ENCODE measurements at places on chromosomes 3 and 15.
A peak's percentile ranks its signal among the peaks of the same experiment; 100 is the strongest.

DNA sequence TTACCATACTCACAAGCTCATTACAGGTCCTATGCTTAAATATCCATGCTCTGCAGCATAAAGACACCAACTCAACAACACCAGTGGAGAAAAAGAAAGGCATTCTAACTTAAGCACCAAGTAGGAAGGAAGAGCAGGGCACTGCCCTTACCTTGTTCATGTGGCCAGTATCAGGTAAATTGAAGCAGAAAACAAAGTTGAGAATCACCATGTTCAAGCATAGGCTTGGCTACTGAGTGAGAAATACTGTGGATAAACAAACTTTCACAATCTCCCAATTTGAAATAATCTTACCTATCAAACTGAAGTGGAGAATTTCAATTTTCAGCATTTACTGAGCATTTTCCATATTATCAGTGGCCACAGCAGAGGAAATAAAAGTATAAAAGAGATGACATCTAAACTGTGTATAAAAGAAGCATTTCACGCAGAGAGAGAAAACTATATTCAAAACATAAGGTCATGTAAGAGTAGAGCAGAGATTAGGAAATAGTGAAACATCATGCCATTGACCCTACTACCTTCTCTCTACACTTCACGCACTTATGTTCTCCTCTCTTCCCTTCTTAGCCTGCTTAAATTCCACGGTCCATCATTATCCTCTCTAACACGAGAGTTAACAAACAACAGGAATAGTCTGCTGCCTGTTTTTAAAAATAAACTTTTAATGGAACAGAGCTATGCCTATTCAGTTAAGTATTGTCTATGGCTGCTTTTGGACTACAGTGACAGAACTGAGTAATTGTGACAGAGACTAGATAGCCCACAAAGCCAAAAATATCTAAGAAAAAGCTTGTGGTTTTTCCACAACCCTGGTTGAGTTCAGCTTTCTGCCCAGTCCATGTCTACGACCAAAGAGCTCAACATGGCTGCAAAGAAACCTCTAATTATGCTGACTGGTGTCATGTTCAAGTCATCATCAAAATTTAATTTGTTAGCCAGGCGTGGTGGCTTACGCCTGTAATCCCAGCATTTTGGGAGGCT, 142.5 kb downstream of the NR1I2 start:
- no peak for DNase-seq

- DNase-seq, result no peak
These were observed 7.3 kb upstream of the CMSS1 start for GRCh38 chr3:99810403-99810802.

DNA sequence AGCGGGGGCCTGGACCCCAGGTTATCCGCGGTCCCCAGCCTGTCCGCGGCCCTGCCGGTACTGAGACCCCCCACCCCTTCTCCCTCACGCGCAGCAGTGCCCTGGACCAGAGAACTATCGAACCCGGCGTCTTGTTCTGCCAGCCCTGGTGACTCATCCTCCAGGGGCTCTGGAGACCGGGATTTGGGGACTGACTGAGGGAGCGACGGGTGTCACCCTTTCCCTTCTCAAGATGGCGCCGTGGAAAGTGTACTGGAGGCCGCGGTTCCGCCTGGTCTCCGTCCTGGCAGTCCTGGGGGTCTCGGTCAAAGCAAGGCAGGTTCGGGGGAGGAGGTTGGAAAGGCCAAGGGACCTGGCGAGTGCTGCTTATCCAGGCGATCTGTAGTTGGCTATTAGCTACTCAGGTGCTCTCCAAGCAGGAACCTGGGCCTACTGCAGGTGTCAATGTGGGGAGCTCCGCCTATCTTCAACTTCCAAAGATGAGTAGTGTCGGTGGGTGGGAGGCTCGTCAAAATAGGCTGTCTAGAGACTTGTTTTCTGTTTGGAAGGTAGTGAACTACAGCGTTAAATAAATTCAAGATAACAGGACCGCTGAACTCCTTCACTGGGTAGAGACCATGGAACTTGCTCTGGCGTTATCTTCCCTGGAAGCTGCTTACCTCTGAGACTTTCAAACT, 790 bp downstream of the RAB5A start:
- DNase-seq, result no peak

DNA sequence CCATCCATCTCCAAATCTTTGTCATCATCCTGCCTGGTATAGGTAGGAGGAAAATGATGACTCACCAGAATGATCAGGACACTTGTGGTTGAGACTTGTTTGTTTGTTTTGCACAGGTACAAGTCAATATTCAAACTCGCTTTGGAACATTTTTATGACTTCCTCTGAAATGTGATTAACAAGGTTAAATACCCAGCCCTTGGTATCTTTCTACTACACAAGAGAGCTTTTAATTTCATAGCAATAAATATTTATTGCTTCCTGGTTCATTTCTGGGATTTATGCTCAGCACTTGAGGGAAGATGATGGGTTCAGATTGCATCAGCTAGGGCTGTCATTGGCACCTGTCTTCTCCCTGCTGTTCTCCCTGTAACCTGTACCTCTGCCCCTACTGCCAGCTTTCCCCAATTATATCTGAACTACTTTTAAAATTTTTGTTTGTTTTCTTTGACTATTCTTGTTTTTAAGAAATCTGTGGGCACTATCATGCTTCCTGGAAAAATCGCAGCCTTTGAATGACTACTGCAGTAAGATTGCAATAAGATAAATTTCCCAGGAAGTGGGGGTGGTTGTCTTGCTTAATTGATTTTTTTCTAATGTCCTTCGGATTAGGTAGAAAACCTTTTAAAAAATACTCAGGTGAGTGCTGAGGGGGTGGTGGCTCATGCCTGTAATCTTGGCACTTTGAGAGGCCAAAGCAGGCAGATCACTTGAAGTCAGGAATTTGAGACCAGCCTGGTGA, 24.3 kb upstream of the GCNT3 start:
- DNase-seq, result no peak

- DNase-seq, result no peak
These were observed 37.5 kb downstream of the ZXDC start for GRCh38 chr3:126438186-126438585.

DNA sequence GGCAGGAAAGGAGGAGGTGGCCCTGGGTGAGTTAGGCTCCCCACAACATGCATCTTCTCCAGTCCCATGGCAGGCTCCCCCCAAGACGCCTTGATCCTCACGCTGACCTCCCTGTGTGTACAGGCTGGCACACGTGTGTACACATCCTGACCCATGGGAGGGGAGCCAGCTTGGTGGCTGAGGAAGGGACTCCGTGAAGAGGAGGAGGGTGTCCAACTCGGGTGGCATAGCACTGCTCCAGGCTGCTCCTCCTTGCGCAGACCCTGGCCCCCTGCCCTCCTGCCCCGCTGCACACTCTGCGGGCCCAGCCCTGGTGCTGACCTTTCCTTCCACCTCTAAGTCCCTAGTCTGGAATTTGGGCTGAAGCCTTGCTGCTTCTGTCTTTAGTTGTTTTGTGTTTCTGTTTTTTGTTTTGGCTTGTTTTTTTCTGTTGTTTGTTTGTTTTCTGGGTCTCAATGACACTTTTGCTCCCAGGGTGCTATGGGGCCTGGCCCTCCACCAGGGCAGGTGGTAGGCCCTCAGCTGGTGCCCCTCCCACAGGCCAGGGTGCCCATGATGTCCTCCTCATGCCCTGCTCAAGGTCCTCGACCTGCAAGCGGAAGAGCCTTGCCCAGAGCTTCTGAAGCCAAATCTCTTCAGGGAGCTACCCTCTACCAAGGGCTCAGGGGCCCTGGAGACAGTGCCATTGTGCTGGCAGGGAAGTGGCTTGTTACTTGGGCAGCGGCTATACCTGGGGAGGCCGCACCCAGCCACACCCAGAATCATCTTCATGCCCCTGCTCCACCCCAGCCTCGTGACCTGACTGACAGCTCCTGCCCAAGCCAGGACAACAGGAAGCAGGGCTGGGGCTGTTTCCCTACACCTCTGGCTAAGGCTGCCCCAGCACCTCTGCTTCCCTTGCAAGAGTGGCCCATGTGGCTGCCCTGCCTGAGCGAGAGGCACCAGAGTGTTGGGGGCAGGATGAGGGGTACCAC, 5.1 kb downstream of the EPHB3 start:
- no peak for DNase-seq

GRCh38 chr3:195522254-195523023, 20.7 kb downstream of the PPP1R2 start:
- no peak for DNase-seq

DNA sequence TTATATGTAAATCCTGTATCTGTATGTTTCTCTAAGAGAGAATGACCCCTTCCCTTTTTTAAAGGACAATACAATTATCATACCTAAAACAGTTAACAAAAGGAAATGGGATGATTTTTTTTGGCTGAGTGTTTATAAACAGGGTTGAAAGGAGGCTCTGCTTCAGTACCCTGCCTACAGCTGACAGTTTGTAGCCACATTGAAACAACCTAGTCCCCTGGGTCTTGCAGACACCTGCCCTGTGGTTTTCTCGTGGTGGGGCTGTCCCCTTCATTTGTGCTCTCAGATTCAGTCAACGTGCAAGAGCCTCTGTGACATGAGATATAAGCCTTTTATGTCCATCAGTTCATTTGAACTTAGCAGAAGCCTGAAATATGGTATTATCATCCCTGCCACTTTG, 2.3 kb upstream of the HMCES start:
- DNase-seq, result no peak

GRCh38 chr15:33445984-33446383, 135.2 kb downstream of the RYR3 start:
- DNase-seq, result no peak

DNA sequence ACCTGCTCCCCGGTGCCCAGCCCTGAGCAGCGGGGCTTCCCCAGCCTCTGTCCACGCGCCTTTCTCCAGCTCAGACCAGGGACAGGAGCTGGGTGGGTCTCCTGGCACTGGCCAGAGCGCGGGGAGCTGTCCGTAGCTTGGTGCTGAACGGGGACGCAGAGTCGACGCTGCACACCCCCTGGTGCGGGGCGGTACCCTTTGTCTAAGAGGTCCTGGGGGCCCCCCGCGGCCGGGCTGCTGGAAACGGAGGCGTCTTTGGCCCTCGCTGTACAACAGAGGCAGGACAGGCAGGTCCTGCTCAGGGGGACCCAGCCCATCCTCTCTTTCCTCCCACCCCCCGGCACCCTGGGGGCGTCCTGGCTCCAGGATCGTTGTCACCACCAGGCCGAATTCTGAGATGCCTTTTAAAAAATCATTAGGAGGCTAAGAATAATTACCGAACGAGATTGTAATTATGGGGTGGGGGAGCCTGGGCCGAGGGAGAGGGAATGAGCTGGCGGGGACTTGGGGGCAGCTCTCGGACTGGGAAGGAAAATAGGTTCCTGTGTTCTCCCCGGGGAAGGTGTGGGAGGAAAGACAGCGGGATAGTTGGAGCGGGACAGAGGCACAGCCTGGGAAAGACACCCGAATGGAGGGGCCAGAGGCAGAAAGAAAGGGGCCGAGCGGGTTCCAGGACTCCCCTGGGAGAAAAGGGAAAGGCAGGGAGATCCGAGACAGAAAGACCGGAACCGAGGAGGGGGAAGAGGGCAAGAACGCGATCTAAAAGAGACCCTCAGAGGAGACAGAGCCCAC, 4.1 kb upstream of the SKOR1 start:
- no peak for DNase-seq

GRCh38 chr3:171824824-171825221, 14.5 kb upstream of the PLD1 start:
- no peak for DNase-seq

DNA sequence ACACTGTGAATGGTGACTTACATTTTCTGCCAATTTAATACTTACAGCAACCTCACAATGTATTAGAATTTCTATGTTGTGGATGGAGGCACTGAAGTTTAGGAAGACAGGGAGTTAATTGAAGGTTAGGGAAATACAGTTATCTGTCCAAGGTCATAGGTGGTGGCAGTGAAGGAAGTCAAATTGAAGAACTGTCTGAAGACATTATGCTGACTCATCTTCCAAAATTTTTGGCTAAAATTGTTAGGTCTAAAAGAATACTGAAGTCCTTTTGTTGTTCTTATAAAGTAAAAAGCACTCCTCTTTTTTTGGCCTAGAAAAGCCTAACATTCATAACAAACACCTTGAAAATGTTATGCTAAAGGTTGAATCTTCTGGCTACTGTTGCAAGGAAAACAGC, 27.7 kb downstream of the EMC4 start:
- DNase-seq, result no peak

DNA sequence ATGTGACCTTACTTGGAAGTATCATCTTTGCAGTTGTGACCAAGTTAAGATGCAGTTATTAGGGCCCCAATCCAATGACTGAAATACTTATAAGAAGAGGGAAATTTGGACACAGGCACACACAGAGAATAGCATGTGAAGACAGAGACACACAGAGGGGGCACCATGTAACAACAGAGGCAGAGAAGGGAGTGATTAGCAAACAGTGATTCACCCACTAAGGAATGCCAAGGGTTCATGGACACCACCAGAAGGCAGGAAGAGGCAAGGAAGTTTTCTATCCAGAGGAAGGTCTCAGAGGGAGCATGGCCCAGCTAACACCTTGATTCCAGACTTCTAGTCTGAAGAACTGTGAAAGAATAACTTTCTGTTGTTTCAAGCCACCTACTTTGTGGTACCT, 25.0 kb downstream of the SIDT1 start:
- DNase-seq, result peak; percentile 56

DNA sequence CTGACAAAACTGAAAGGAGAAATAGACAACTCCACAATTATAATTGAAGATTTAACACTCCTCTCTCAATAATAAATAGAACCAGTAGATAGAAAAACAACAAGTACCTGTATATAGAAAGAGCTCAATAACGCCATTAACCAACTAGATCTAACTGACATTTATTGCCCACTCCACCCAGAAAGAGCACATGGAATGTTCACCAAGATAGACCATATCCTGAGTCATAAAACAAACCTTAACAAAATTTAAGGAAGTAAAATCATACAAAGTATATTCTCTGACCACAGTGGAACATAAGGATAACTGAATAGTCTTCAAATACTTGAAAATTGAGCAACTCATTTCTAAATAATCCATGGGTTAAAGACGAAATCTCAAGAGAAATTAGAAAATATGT, 25.1 kb downstream of the KBTBD12 start:
- DNase-seq, result no peak

GRCh38 chr15:66955871-66956585, 109.4 kb upstream of the SMAD3 start:
- DNase-seq, result peak; percentile 49

GRCh38 chr15:31296646-31297574, 29.7 kb upstream of the KLF13 start:
- no peak for DNase-seq

DNA sequence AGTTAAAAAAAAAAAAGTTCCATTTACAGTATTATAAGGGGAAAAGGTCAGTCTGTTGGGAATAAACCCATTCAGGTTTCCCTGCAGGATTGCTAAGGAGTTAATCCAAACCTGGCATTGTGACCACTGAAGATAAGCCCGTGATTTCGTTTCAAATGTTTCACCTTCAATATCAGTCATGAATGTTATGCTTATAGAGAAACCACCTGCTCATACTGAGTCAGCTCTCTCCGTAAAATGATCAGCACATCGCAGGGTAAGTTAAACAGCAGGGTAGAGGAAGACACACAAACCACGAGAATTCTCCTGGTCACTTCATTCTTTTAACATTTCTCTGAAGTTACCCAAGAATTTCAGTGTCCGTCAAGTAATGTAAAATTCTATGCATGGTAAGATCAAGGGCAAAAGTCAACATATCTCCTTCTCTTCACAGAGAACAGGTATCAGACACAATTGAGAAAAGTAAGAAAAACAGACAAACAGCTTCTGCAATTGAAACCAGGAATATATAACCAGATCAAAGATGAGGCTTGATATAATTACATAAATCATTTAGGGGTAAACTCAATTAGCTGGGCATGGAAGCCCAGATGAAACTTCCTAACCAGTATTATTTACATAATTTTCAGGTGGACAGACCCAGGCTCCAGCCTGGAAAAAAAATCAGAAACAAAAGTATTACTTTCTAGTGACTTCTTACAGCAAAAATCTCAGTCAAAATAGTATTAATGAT, 67.6 kb upstream of the ARHGEF3 start:
- no peak for DNase-seq

- DNase-seq, result no peak
These were observed 123.4 kb downstream of the ATP10A start for GRCh38 chr15:25739687-25740121.
